CD8-positive, alpha-beta T cell (primary cell): ENCODE measurements at places on chromosomes 6 and 20.

- DNase-seq: no peak
Measured at GRCh38 chr6:35973670-35974222, 50.7 kb downstream of the SLC26A8 start.

GRCh38 chr6:4603291-4603690, 172.9 kb upstream of the CDYL start:
- DNase-seq: no peak

DNA sequence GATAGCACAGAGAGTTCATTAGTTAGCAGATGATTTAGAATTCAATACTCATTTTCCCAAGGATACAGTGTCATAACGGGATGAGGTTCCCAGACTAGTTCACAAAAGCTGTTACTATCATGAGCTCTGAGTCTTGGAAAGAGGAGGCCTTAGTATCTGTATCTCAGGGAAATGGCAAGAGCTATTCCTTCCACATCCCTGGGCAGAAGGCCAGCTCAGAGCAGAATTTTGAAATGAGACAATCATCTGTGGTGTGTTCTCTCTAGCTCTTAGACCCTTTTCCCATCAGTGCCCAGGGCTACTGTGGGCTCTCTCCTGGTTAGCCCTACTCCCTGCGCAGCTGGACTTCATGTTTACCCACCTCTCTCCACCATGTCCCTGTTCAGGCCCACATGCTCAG, 64.5 kb downstream of the JAG1 start:
- no peak for DNase-seq

- DNase-seq: no peak
Measured at GRCh38 chr6:112266331-112266730, 12.0 kb upstream of the LAMA4 start.
